ENCODE measurements at places on chromosomes 5 and 9.

GRCh38 chr9:35636135-35636876 is 14.4 kb downstream of the SIT1 start:
- DNase-seq, result no peak

GRCh38 chr5:112634166-112634565 is 103.5 kb upstream of the APC start:
- no peak for DNase-seq

GRCh38 chr5:98880151-98880550 is 48.7 kb downstream of the CHD1 start:
- DNase-seq, result no peak

DNA sequence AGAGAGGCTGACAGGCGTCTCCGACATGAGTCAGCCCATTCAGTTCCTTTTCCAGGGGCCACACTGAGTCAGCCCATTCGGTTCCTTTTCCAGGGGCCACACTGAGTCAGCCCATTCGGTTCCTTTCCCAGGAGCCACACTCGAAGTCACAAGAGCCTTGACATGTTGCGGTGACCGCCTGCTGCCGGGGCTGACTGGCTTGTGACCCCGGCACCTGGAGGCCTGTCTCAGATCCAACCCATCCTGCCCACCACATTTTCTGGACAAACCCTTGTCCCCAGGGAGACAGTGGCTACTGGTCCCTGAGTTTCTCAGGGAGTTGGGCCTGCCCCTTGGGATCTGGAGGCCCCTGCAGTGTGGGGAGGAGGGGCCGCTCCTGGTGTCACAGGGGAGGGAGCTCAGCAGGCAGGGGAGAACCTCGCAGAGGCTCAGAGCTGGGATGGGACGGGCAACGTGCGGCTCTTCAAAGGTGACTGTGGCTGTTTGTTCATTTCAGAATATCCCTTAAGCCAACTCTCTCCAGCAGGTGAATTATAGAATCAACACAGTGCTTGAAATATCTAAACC is 40.5 kb upstream of the LPCAT1 start:
- DNase-seq, result no peak

GRCh38 chr9:37986771-37987258 is 82.2 kb downstream of the SHB start:
- no peak for DNase-seq
